OCI-LY7 (cell line): ENCODE measurements at places on chromosomes 7 and 10.

DNA sequence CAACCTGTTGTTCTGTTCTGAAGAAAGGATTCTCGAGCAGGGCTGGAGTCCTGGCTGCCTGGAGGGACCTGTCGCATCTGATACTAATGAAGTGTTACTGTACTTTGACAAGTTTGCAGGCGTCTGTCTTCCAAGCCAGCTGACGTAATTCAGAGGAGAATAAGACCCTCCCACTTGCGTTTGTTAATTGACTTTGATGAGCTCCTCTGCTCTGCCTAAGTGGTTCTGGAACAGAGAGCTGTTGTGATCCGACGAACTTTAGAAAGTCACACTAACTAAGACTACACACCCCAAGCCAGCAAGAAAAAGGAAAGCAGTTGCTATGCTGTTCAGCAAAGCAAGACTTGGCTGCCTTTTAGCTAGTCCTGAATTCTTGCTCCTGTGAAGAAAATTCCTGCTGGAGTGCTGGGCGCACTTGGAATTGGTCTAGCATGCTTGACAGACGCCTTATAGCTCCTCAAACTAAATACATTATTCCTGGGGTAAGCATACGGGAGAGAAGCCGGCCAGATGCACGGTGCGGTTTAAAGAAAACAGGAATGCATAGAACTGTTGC, 200.3 kb downstream of the CACNB2 start:
- DNase-seq: no peak

GRCh38 chr10:100579261-100580090, 43.7 kb downstream of the HIF1AN start:
- no peak for DNase-seq

- DNase-seq: no peak
These were observed 110.9 kb downstream of the MAPK8 start for GRCh38 chr10:48417374-48417773.

GRCh38 chr7:157545681-157546060, 208.9 kb downstream of the DNAJB6 start:
- no peak for DNase-seq

- no peak for DNase-seq
These were observed 42.2 kb upstream of the CUX1 start for GRCh38 chr7:101775181-101775580.

GRCh38 chr10:67670401-67670800, 25.6 kb downstream of the CTNNA3 start:
- DNase-seq: no peak

DNA sequence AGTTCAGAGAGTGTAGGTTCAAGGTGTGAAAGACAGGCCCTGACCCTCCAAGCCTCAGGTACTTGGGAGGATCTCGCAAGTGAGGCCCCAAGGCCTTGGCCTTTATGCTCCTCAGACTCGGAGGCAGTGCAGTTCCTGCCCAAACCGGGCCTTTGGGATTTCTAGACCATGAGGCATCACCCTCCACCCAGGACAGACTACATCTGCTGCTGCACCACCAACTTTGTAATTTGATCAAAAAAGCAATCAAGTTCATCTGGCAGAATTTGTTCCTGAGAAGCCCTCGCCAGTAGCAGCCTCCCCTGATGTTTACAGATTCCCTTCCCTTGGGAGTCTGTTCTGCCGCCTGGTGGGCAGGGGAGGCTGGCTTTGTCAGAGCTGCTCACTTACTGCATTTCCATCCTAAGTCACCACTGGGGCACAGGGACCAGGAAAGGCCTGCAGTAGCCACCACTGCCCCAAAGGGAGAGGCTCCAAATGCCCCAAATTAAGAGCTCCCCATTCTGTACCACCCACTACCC, 2.1 kb downstream of the CAMK2G start:
- DNase-seq: no peak

DNA sequence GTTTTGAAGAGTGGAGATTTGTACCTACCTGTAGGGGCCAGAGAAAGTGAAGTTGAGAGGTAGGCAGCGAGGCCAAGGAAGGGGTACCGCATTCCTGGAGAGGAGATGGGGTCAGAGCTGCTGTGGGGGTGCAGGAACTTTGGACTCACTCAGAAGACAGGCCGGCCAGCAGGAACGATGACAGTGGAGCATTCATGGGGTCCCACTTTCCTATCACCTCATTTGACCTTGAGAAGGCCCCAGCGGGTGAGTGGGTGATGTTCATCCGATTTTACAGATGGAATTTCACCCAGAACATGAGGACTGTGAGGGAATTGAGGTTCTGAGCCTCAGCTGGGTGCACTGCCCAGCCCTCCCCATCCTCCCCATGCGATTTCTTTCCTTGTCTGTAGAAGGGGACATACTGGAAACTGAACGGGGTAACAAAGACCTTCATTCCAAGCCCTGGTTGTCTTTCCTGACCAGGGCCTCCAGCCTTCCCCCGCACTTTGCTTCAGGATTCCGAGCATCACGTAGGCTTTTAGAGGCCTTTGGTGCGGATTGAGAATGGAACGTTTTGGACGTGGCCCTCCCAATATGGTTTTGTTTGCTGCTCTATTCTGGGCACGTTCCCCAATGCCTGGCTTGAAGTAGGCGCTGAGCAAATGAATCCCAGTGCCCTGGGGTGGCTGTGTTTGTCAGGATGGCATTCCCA, 87.3 kb downstream of the ADCY1 start:
- no peak for DNase-seq

GRCh38 chr10:13810568-13810967, 223.8 kb downstream of the PRPF18 start:
- DNase-seq: no peak

DNA sequence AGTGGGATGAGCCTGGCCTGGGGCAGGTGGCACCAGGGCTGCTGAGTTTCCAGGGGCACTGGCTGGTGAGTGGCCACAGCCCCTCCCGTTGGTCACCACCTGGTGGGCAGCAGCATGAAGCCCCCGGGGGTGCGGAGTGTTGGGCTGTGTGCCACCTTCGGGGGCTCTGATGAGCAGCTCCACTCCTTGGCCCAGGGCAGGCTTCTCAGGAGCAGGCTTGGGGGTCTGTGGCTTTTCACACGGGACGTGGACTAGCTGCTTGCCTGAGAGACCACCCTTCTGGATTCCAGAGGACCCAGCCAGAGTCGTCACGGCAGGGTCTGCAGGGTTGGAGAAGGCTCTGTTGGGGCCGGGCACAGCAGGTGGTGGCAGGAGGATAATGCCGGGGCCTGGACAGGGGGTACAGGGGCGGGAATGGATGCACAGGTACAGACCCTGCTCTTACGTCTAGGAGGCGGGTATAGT, 193.1 kb downstream of the ADARB2 start:
- DNase-seq: no peak

DNA sequence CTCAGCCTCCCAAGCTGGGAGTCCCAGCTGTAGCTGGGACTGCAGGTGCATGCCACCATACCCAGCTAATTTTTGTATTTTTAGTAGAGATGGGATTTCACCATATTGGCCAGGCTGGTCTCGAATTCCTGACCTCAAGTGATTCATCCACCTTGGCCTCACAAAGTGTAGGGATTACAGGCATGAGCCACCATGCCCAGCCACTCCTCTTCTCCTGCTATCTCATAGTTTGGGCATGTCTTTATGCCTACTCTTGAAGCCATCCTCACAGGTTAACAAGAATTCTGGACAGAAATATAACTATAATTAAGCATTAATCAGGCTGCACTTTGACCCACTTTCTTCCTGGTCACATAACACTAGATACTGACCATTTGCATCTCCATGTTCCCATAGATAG, 28.6 kb upstream of the C10orf67 start:
- no peak for DNase-seq

- no peak for DNase-seq
These were observed 4.8 kb upstream of the KNDC1 start for GRCh38 chr10:133154996-133155778.

DNA sequence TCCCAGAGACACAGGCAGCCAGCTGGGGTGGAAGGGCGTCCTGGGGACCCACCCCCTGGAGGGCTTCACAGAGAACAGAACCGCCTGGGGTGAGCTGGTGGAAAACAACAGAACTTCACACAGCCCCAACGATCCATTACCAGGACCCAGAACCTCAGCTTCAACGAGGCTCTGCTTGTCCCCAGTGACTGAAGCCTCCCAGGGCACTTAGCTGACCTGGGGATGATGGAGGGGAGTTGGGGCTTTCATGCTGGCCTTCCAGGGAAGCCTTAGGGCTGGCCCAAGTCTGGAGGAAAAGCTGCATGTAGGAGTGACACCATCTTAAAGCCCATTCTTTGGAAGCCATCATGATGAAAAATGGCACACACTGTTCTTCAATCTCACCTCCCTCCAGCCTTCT, 300.2 kb downstream of the WDR37 start:
- no peak for DNase-seq

DNA sequence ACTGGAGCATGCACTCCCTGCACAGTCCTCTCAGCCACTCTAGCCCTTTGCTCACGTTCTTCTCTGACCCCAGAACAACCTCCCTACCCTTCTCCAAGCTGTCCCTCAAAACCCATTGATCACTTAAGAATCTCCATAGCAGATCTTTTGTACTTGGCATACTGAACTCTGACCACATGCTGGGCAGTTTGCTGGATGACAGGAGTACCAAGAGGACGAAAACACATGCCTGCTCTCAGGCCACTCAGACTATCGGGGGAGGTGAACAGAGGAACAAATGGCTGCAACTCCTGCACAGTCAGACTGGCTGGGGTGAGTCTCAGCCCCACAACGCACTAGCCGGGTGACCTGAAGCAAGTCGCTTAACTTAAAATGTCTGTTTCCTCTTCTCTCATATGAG, 52.7 kb downstream of the KCNMA1 start:
- DNase-seq: no peak

GRCh38 chr7:5635006-5635405, 146.5 kb downstream of the RNF216 start:
- DNase-seq: no peak

DNA sequence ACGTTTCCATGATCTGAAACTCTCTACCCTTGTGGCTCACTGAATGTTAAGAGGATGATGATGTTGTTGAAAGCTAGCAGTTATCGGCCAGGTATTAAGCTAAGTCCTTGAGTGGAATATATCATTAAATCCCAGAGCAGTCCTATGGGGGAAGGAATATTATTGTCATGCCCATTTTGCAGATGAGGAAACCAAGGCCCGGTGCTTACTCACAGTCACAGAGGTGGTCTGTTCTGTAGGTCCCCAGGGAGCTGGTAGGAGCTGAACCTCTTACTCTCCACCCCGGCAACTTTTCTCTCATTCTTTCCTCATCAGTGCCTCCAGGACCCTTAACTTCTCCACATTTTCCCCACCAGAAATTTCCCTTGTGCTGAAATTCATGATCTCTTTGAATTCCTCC, 62.6 kb downstream of the ARMC3 start:
- no peak for DNase-seq

DNA sequence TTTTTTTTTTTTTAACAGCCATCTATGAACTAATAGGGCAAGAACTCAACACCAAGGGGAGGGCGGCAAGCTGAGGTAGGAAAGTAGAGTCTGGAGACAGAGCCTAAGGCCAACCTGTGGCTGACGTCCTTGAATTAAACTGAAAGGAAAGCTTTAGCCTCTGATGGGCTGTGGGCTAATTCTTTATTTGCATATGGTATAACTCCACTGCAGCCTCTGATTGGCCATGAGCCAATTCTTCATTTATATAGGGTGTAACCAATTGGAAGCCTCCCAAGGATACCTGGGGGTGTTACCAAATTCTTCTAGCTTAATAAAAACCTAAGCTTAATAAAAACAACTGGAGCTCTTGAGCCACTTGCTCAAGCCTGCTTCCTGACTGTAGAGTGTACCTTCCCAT, 10.3 kb downstream of the TYW1 start:
- DNase-seq: no peak

DNA sequence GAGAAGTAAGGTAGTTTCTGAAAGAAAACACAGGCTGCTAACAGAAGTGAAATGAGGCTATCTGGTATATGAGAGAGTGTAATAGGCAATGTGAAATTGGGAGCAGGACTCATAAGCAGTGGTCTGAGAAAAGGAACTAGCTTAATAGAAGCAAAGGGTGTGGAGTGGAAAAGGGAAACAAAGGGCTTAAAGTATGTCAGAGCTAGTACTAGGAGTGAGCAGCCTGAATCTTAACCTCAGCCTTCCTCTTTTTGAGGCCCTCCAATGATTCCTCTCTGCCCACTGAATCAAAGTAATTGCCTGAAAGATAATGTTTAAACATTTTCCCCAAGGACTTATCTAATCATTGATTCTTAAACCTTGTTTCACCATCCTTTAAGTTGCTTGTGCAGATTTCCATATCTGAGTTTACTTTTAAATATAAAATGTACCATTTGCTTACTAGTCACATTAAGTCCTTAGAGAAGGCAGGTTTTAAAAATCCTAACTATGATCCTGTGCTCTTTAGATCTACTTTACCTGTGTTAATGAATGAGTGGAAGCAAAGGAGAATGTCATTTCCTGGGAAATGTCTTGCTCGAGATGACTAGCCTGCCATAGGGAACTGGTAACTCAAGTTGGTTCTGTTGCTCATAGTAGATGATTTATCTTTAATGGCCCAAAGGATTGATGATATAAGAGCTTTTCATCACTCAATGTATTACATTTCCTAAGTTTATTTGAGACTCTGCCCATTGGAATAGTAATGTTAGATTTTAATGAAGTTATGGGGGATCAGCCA, 155.0 kb downstream of the SKAP2 start:
- no peak for DNase-seq

DNA sequence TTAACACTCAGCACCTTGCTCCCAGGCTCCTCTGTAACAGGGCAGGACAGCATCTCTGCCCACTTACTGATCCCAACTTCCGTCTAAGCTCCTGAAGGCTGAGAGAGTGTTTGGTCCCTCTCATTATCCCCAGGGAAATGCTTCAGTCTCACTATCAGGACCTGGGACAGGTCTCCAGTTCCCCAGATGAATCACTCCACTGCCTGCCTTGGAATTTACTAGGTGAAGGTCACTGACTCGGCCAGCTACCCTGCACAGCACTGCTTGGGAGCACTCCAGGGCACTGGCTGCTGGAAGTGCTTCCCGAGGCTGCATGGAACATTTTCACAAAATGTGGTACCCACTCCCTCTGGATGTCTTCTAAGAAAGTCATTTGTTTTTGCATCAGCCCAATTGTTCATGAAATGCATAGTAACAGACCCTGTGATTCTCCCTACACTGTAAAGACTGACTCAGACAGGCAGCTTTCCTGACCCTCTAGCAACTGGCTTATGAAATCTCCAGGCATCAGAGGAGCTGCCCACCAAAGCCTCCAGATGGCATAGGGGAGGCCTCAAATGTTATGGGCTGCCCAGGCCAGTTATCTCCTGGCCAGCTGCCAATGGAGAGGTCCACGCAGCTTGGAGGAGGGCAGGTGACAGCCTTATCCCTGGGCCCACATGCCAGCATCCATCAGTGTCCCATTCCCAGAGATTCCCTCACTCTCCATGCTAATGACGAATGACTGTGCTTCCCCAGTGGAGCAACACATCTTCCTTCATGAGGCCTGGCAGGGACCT, 89.1 kb downstream of the GFRA1 start:
- DNase-seq: no peak

- no peak for DNase-seq
These were observed 393 bp upstream of the DNAJC1 start for GRCh38 chr10:22003964-22004281.

DNA sequence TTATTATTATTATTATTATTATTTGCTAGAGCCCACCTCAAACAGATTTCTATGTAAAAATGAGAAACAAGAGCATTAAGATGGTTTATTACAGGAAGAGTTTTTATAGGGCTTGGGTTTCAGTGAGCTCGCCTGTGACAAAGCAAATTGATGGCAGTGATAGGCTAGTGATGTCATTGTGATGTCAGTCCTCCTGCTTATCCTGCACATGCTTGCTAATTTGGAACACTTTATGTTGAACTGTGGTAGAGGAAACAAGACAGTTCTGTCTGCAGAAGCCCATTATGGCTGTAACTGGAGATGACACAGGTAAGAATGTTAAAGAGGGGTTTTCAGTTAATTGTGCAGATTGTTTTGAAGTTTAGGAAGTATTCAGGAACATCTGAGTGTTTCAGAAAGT, 68.3 kb downstream of the CREM start:
- DNase-seq: peak; percentile 43

- no peak for DNase-seq
These were observed 134.7 kb upstream of the GALNT17 start for GRCh38 chr7:70997261-70997660.
